Activated T-helper 17 cell treated with anti-CD3 and anti-CD28 coated beads, Interleukin-2, amount 50 U/mL, for 72 hours (primary cell): ENCODE measurements at places on chromosomes 12 and 14. TPM values are rescaled to one million over a fixed set of nuclear protein-coding genes. Genes with fewer than 3 reads are reported as not detected.

The POP5 gene
- 29.9 TPM for total RNA-seq

The CD163L1 gene
- total RNA-seq, result not detected

The SLC10A1 gene
- not detected for total RNA-seq

The GLIPR1L2 gene
- 0.56 TPM for total RNA-seq

The PPP4R4 gene
- total RNA-seq, result 68.2 TPM

The PLA2G1B gene
- total RNA-seq, result not detected

The CRIP1 gene
- 358 TPM for total RNA-seq

The PDZRN4 gene
- not detected for total RNA-seq

The SCNN1A gene
- total RNA-seq, result not detected

The CISTR gene
- not detected for total RNA-seq

The SLCO1B1 gene
- total RNA-seq, result not detected

The GAS2L3 gene
- 3.3 TPM for total RNA-seq

The C14orf119 gene
- 53.4 TPM for total RNA-seq

The ERBB3 gene
- 0.64 TPM for total RNA-seq

The CPNE6 gene
- not detected for total RNA-seq

The GPR65 gene
- 33.9 TPM for total RNA-seq

The TAS2R14 gene
- total RNA-seq, result 2.4 TPM

The CYP27B1 gene
- 14.4 TPM for total RNA-seq

The LTB4R2 gene
- total RNA-seq, result 8.7 TPM

The HOXC6 gene
- total RNA-seq, result not detected

The OR4K14 gene
- total RNA-seq, result not detected

The LGR5 gene
- not detected for total RNA-seq

The KRT5 gene
- total RNA-seq, result not detected

The GLT8D2 gene
- not detected for total RNA-seq

The SLC6A15 gene
- 0.69 TPM for total RNA-seq

The MYL2 gene
- not detected for total RNA-seq
